ENCODE measurements at places on chromosomes 7 and 10.

DNA sequence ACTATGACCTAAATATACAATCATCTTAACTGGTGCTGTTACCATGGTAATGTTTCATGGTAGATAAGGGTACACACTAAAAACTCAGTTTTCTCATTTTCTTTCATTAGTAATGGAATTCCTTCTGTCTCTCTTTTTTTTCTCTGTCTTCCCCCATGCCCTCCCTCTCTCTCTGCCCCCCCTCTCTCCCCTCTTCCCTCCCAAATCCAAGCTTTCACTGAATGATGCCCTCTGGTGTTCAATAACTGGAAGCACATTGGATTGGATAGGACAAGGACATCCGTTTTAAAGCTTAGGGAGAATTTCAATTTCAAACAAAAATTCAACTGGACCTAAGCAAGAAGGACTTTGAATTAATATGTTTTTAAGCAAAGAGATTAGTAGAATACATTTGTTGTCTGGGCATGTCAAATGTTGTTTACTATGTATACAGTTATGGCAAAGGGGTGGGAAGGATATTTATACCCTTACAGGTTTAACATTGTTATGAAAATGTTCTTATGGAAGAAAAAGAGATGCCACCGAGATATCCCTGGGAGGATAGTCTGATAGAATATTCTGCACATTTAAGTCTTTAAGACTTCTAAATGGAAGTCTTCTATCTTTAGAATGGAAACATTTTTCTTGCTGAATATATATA is 6.1 kb downstream of the CHRM2 start:
- DNase-seq: peak; percentile 9

DNA sequence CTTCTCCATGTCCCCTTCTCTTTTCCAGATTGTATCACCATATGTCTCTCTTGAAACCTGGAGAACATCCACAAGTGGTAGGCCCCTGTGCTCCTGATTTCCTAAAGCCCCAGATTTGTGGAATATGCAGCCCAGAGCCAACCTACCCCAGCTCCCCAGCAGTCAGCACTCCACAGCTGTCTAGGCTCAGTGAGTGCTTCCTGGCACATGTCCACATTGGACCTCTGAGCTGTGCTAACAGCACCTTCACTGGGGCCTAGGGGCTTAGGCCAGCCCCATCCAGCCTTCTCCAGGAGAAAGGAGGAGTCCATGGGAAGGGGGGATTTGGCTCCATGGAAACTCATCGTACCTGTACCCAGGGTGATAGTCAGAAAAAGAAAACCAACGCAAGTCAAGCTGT is 192.7 kb downstream of the FGFR2 start:
- DNase-seq: no peak

GRCh38 chr10:36452851-36453250 is 672.5 kb upstream of the ANKRD30A start:
- DNase-seq: no peak

DNA sequence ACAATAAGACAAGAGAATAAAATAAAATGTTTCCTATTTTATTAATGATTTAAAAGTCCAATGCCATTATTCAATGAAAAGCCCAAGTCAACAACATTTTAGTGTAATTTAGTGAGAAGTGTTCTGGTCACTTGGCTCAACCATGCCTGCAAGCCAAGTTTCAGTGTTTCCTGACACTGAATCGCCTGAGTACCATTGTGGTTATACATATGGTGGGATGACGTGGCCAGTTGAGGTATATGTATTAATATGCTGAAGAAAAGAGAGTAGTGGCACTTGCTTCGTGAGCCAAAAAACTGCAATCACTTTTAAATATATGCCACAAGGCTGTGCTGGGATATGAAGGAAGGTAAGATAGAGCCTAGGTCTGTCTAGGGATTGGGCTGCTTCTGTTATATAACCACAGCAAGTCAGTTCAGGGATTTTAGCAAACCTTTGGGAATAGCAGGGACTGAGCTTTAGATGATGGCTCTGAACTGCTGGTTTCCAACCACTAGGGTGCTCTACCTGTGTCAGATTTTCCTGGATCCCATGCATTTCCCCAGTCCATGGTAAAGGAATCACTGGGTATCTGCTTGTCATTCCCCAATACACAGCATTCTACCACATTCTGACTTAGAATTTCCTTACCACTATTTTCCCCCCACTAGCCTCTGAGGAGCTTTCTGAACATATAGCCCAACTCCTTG is 214.0 kb upstream of the PRPS1L1 start:
- no peak for DNase-seq

- DNase-seq: no peak
These were observed 55.3 kb downstream of the NEURL1 start for GRCh38 chr10:103548581-103549348.

- DNase-seq: no peak
These were observed 48.9 kb downstream of the MKI67 start for GRCh38 chr10:128077155-128077875.

- DNase-seq: peak; percentile 83
These were observed 2.2 kb downstream of the ZDHHC4 start for GRCh38 chr7:6579446-6579845.

DNA sequence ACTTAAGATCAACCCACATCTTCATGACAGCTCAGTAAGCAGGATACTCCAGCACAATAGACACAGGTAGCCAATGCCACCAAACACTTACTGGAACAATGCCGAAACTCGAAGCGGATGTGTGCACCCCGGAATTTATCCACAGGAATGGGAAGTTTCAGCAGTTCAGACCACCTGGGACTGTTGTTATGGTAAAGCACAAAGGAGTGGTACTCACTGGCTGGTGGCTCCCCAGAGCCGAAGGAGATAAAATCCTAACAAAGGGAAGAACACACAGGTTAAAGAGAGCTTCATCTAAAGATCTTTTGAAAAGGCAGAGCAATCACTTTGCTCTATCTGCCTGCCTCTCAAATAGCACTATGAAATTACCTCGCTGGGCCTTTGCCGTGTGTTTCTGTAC is 305.9 kb downstream of the DOCK4 start:
- no peak for DNase-seq

DNA sequence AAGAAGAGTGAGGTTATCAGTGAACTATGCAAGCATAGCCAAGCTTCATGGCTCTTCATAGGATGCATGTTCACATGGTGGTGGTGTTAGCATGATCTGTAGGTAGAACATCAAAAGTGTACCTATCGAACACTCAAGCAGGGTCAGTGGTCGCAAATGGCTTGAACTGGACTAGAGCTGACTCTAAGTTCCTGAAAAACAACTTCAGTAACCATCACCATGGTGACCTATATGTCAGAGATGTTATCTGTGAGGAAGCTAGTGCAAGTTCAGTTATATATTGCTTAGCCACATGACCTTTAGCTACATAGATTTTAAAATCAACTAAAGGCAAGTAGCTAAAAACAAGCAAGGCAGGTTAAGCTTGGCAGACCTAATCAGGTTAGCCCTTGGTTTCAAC is 163.1 kb upstream of the AGR3 start:
- DNase-seq: no peak

GRCh38 chr7:22291977-22292376 is 65.0 kb downstream of the RAPGEF5 start:
- no peak for DNase-seq

DNA sequence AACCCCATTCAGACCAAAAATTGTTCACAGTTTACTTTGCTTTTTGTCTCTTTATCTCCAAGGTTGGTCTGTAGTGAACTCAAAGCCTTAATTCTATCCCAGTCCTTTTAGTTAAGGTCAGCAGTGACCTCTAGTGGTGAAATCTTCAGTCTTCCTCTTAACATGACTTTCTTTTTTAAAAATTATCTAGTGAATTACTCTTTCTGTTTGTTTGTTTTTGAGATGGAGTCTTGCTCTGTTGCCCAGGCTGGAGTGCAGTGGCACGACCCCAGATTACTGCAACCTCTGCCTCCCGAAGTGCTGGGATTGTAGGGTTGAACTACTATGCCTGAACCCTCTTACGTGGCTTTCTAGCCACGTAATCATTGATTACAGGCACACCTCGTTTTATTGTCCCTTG is 25.0 kb downstream of the ZNF487 start:
- DNase-seq: peak; percentile 88

DNA sequence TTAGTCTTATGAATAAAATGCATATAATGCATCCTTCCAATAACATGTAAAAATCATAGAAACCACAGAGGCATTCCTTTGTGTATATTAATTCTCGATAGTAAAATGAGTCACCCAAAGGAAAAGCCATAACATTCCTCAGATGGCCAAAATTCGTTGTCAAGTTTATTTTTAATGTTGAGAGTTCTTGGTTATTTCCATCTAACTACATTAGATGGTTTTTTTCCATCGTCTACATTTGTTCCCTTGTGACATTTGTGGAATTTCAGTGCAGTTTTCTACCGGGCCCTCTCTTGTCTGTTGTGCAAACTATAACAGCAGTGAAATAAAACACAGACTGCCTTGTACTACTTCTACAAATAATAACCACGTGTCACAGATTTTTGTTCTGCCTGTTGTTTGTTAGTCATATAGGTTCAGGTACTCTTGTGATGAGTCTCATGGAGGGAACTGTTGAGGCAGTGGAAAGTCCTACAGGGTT is 54.7 kb upstream of the CCAR1 start:
- DNase-seq: no peak

DNA sequence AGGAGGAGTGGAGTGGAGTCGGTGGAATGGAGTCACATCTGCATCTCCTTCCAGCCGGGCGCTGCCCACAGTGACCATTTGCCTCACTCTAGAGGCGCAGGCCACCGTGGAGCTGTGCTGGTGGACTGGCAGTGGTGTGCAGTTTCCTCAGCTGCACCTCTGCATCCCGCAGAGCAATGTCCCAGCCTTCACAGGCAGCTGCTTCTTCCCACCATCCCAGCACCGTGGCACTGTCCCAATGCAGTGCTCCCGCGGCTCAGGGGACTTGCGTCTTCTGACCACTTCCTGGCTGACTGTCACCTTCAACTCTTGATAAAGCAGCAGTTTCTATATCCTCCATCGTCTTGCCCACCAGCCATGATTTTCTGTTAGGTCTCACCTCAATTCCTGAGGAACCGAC is 90.3 kb upstream of the SFMBT2 start:
- no peak for DNase-seq

GRCh38 chr7:50994753-50995319 is 212.1 kb upstream of the GRB10 start:
- no peak for DNase-seq

DNA sequence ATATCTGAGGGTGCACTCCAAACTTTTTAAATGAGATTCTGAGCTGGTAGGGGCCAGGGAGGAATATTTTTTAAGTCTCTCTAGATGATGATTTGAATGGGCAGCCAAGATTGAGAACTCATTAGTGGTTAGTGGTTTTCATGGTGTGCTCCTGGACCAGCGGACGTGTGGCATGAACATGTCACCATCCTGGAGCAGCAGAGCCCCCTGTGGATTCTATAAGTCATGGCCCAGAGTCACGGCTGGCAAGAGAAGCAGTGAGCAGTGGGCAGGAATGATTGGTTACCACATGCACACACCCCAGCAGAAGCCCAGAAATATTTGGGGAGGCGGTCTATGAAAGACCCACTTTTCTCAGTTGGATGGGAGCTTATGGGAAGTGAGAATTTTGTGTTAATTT is 21.2 kb upstream of the UCN3 start:
- peak; percentile 41 for DNase-seq

DNA sequence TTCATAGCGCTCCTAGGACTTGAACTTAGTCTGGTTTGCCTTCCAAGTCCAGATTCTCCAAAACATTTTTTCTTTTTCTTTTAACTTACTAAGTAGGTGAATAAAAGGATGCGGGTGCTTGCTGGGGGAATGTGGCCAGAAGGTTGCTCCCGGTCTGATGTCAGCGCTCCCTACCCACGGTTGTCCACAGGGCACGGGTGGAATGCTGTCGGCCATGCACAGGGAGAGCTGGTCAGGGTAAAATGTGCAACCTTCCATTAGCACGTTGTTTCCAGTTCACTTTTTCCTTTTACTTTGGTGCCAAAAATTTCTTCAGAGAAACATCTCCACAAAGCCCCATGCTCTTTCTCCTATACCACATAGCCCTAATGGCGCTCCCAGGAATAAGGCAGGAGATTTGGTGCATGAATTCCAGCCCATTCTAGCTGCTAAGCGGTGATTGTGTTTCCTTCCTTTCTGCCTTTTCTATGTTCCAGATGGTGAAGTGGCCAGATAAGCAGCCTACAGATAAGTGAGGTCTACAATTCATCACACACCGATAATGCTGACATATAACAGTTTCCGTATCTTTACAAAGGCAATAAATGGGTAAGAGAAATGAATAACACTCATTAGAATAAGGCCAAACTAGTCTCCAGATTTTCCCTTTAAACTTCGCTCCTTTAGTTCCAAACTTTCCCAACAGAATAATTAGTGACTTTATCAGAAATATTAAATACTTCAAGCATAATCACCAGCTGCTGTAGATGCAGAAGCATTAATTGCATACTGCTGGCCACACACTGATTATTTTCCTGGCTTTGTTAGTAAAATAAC is 138.3 kb upstream of the FGFR2 start:
- no peak for DNase-seq

GRCh38 chr10:43857206-43857930 is 208.7 kb upstream of the ZNF32 start:
- no peak for DNase-seq

DNA sequence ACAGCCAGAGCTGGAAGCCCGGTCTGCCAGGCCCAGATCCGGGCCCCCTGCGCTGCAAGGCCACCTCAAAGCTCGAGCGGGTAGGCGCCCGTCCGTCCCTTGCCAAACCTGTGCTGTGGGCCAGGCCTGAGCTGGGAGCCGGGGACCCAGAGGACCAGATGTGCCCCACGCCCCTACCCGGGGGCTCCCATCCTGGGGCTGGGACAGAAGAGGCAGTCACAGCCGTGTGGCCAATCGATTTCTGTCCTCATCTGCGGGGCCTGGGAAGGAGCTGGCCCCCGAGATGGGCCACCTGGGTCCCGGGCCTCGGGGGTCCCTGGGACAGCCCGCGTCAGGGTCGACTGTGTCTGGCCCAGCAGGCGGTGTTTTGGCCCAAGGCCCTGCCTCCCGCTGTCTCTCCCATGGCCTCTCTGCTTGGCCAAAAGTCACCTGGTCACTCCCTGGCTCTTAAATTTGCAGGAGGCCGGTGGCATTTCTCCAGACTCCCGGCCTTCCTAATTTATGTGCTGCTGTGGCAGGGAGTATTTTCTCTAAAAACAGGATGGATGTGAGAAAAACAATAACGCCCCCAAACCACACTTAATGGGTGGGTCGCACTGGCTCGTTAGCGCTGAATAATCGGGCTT is 63.8 kb downstream of the UNCX start:
- no peak for DNase-seq

- DNase-seq: peak; percentile 9
These were observed 23.7 kb downstream of the EPDR1 start for GRCh38 chr7:37943905-37944736.

DNA sequence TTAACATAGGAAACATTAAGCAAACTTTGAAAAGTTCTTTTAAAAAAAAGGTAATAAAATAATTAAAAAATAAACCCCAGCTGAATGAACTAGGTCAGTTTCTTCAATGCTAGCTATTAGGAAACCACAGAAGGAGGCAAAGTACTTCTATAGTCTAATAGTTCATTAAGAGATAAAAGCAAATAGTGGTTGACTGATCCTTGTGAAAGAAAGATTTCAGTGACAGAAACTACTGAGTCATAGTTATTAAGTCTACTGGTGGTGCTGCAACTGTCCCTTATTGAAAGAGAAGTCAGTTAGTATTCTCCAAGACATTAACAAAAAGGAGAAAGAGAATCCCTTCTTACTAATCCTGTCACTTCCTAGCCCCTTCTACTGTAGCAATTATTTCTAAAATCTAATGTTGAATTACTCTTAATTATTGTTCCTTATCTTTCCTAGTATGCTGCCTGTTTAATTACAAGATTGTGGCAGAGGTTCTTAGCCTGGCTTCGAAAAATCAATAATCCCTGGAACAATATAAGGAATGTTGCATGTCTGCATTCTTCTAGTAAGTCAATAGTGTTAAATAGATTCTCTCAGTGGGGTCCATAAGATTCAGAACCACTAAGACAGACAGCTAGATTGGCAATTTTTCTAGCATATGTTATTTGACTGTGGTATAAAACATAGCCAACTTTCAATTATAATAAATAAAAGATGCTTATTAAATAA is 18.2 kb downstream of the TCTN3 start:
- no peak for DNase-seq
